Activated CD4-positive, alpha-beta T cell treated with anti-CD3 and anti-CD28 coated beads, Interleukin-2, amount 50 U/mL, for 24 hours (primary cell): ENCODE measurements at places on chromosomes 2 and 18.
A peak's percentile ranks its signal among the peaks of the same experiment; 100 is the strongest.

DNA sequence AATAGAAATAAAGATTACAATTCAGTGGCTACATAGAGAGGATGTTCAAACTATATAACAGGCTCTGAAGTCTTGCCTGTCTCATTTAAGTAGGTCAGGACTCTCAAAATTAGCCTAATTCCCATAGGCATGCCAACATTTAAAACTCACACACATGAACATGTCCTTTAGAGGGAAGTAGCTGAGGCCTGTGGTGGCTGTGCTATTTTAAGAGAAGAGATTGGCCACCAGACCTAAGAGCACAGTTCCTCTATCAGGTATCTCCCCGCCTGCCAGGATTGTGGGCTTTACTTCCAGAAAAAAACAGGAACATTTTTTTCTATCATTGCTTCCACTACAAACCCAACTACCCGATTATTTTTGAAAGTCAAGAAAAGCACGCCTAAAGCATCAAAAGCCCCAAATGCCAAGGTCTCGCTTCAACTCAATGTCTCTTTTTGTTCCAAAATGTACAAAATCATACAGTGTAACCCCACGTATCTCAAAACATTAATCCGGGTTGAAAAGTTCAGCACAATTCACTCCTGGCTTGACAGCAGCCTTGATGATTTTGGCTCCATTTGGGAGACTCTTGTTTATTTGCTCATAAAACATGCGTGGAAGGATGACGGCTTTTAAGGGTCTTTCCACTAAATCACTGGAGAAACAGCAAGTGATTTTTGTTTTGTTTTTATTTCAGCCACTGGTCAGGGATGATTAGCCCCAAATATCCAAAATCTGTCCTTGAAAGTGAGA is 15.3 kb downstream of the FHL2 start:
- no peak for DNase-seq

DNA sequence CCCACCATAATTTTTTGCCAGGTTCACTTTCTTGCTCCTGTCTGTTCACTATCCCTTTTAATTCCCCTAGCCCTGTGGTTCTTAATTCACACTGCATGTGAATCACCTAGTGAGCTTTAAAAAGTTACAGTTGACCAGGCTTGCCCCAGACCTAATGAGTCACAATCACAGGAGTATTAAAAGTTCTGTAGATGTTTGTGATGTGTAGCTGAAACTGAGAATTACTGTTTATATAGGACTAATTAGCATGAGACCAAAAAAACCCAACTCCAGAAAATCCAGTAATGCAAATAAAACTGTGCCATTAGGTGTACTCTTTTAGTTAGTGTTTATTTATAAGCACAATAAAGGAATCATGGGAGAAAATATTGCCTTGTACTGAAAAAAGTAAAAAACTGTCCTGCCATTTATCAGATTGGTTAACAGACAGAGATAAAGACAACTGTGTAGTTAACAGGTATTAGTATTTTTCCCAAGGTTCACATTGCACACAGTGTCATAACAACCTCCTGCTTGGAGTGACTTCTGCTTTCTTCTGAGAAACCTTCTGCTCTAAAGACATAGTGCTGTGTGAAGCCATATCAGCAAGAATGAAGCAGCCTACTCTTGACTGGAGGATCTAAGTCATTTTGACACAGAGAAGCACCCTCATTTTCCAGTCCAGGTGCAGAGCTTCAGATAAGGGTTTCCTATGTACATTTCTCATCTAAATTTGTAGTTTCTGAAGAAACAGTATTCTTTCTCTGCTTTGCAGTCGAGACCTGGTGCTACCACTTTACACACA is 39.0 kb downstream of the VAPA start:
- no peak for DNase-seq

DNA sequence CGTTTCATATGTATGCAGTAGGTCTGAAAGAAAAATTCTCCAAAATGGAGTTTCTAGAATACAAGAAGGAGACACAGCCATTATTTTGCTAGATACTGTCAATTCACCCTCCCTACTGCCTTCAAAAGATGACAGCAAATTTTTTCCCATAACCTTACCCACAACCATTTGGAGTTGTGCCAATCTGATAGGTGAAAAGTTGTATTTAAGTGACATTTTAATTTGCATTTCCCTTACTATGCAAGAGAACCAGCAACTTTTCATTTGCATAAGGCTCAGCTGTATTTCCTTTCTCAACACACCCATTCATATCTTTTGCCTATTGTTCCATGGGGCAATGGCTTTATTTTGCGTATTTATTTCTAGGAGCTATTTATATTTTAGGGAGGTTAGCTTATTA is 31.4 kb upstream of the IL18RAP start:
- DNase-seq: peak; percentile 67

DNA sequence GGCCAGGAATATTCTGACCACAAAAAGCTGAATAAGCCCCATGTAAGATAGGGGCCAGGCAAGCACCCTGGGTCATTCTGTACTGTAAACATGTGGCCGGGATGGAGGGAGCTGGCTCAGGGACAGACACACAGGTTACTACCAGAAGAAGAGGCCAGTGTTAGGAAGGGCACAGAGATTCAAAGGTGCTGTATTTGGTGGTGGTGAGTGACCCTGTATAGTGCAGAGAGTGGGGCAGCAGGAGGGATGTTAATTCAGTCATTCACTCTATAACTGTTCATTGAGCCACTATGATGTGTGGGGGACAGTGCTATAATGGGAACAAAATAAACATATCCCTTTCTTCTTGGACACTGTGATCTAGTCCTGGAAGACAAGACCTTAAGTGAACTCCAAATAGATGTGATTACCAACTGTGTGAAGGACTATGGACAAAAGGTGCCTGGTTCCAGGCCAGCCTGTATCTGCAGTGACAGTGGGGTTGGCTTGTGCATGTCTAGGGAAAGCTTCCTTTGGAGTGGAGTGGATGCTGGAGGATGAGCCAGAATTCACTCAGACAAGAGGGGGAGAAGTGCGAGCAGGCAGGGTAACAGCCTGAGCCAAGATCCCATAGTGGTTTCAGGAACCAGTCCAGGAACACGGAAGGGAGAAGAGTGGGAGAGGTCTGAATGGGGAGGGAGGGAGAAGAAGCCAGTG is 8.3 kb downstream of the MOCOS start:
- no peak for DNase-seq

- DNase-seq: no peak
Measured at GRCh38 chr2:219362524-219363164, 25.1 kb downstream of the DNPEP start.

- no peak for DNase-seq
Measured at GRCh38 chr18:52242711-52243110, 97.3 kb upstream of the DCC start.

DNA sequence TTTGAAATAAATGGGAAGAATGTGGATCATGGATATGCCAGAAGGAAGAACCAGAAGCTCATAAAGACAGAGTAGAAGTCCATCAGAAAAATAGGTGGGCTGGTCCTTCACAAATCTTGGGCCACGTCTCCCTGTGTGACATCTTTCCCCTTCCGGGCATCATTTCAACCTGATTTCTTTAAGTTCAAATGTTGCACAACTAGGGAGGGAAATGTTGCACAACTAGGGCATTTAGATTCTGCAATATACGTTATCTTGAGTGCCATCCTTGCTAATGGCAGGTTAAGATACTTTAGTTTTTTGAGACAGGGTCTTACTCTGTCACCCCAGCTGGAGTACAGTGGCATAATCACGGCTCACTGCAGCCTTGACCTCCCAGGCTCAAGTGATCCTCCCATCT is 129.6 kb downstream of the CERS6 start:
- no peak for DNase-seq

DNA sequence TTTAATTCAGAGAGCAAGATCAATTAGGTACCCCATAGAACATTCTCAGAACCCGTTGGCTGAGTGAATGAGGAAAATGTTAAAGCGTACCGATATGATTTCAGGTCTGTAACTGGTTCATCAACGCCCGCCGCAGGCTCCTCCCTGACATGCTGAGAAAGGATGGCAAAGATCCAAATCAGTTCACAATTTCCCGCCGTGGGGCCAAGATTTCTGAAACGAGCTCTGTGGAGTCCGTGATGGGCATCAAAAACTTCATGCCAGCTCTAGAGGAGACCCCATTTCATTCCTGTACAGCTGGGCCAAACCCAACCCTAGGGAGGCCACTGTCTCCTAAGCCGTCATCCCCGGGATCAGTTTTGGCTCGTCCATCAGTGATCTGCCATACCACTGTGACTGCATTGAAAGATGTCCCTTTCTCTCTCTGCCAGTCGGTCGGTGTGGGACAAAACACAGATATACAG is 7.3 kb downstream of the TGIF1 start:
- DNase-seq: no peak

- DNase-seq: no peak
Measured at GRCh38 chr2:197248001-197248401, 62.6 kb downstream of the ANKRD44 start.

DNA sequence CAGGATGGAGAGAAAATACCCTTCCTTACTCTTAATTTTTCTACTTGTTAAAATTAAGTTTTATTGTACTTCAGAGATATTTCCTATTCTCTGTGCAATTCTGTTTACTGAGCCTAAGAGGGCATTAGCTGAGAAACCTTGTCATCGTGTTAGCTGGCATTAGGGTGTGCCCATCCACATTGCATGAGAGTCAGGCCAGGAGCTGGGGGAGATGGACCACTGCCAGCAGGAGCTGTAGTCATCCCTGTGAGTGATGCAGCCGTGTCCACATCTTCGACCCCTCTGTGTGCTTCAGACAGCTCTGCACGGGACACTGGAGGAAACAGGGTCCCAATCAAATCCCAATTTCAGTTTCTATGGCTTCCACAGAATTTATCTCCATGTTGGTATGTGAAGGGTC is 34.2 kb downstream of the ABCA12 start:
- DNase-seq: no peak

DNA sequence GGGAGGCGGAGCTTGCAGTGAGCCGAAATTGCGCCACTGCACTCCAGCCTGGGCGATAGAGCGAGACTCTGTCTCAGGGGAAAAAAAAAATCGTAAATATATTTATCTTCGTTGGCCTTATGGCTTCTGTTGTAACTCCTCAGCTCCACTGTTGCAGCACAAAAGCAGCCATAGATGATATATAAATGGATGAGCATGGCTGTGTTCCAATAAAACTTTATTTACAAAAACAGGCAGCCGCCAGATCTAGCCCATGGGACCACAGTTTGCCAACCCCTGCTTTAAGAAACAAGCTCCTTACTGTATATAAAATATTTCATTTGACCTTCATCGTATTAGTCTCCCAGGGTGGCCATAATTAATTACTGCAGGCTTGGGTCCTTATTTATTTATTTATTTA is 20.1 kb downstream of the ST8SIA3 start:
- DNase-seq: no peak

DNA sequence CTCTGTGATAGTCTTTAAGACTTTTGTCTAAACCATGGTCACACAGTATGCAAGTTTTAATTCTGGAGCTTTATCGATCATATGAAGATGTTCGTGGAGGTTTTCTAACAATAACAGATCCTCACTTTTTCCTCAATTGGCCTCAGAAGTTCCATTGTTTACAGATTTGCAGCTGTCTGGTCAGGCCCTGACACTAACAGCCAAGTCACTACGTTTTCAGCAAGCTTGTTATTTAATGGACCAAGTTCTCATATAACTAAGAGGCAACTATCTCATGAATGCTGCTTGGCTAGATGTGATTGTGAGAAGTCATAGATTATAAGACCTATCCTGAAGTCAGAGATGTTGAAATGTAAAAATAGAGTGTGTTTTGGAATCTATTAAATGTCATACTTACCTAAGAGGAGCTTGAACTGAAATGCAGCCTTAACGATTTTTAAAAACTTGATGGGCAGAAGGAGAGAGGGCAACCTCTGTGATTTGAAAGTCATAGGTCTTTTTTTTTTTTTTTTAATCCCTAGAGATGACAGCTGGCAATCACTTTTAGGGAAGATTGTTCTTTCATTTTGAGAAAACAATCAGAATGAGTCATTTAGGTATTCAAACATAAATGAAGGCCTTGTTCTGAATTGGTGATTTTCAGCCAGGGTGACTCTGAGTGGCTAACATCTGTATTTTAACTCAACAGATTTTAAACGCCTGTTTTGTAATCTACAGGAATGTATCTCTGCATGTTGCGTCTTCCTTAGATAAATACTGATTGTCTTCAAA is 48.4 kb upstream of the NEMP2 start:
- no peak for DNase-seq

- DNase-seq: no peak
Measured at GRCh38 chr18:48831802-48832201, 119.0 kb downstream of the SMAD7 start.

- DNase-seq: no peak
Measured at GRCh38 chr18:46366751-46367376, 262.7 kb downstream of the HAUS1 start.

DNA sequence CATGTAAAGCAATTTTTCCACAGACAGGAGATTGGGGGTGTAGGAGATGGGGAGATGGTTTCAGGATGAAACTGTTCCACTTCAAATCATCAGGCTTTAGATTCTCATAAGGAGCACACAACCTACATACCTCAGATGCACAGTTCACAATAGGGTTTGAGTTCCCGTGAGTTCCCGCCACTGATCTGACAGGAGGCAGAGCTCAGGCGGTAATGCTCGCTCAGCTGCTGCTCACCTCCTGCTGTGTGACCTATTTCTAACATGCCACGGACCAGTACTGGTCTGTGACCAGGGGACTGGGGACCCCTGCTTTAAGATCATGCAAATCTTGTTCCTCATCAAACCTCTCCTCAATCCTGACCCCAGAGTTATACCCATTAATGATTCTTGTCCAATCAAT is 70.1 kb downstream of the RPE start:
- no peak for DNase-seq

GRCh38 chr2:48600917-48601316 is 16.7 kb upstream of the GTF2A1L start:
- no peak for DNase-seq

GRCh38 chr2:47259829-47260228 is 104.7 kb upstream of the STPG4 start:
- DNase-seq: no peak

DNA sequence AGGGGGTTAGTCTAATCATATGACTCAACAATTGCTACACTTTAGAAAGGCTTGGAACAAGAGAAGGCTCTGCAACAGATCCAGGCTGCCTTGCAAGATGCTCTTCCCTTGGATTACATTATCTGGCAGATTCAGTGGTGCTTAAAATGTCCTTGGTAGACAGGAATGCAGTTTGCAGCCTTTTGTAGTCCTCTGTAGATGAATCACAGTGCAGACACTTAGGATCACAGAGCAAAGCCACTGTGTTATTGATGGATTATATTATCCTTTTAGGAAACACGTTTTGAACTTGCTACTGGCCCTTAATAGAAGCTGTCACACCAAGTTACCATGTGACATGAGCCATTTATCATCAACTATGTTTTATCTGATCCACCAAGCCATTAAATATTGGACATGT is 152.2 kb downstream of the CBLN2 start:
- DNase-seq: no peak
